ENCODE measurements at places on chromosomes 12 and 14.

DNA sequence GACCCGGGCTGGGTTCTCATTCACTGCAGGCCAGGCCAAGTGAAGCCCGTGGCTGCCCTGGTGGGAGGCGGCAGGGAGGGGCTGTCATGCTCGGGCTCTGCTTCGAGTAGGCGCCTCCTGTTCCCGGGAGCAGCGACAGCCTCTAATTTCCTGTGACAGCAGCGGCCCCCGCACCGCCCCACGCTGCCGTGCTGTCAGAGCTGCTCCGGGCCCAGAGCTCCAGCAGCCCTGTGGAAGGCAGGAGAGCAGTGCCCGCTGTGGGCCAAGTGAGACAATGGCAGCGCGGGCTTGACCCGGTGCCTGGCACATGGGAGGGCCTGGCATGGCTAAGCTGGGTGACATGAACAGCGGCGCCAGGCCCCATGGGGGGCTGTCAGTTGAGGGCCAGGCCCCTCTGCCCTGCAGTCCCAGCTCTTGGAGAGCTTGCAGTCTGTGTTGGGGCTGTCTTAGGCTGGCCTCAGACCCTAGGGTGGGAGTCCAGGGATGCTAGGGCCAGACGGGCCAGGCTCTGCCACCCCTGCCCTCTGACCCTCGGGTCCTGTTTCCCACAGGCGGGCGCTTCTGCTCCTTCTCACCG is 5.1 kb downstream of the TRMT61A start:
- DNase-seq, result no peak

GRCh38 chr14:60093606-60094005 is 1.9 kb downstream of the PCNX4 start:
- no peak for DNase-seq

DNA sequence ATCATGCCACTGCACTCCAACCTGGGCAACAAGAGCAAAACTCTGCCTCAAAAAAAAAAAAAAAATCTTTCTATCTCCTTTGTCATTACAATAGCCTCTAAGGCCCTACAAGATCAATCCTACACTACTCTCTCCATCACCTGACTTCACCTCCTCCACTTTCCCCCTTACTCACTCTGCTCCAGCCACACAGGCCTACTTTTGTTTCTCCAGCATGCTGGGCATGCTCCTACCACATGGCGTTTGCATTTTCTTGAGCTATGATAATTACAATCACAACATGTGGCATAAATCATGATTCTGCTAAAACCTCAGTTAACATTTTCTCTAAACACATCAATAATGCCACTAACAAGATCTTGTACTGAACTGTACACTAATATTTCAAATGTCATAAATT is 7.8 kb downstream of the PPP1R13B start:
- DNase-seq, result no peak

DNA sequence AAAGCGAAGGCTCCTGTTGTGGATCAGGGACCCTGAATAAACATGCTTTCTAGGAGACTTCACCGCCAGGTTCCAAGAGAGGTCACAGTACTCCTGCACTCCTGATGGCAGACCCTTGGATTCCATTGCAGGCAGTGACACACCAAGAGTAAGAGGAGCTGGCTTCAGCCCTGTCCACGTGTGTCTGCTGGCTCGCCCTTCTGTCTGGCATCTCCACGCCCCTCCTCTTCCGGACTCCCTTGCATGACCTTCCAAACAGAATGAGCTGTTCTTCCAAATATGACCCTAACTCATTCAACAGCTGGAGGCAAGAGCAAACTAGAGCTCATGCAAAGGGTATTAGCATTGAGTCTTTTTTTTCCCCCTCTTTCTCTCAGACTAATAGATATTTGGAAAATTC is 233.0 kb upstream of the PLEKHG7 start:
- DNase-seq, result no peak

GRCh38 chr14:88825503-88825902 is 1.1 kb downstream of the TTC8 start:
- peak; percentile 60 for DNase-seq

DNA sequence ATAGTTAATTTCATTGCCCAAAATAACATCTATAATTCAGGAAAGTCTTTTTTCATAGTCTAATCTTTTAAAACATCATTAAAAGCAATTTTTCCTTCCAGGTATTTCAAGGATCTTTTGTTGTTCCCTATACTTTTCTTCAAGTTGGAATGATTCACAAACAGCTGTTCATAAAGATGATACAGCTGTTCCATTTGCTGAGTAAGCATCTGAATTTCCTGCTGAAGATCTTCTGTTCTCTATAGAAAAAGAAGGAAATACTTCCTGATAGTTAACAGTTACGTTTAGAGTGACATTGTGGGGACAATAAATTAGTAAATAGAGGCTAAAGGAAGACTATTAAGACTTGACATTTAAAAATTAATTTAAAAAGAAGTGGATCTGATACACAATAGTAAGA is 30.3 kb upstream of the ESR2 start:
- DNase-seq, result no peak

- DNase-seq, result no peak
Measured at GRCh38 chr12:75447691-75448393, 32.7 kb upstream of the GLIPR1 start.

DNA sequence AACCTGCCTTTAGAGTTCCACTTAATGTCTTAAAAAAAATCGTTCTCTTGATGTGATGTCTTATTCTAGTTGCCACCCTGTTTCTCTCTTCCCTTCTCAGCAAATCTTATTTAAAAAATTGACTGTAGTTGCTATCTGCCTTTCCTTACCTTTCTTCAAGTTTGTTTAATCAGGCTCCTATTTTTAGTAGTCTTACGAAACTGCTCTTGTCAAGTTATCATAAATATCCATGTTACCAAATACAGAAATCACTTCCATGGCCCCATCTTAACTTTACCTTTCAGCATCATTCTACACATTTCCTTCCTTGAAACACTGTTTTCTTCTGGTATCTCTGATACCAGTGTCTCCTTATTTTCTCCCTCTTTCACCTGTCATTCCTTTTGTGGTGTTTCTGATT is 227.3 kb downstream of the ERC1 start:
- DNase-seq, result no peak

- DNase-seq, result no peak
Measured at GRCh38 chr12:46523863-46524770, 151.5 kb upstream of the SLC38A2 start.

GRCh38 chr12:87511371-87511770 is 517.8 kb downstream of the C12orf50 start:
- DNase-seq, result no peak

GRCh38 chr14:74712499-74713394 is at the start of the genes AREL1 and FCF1:
TSS of gene AREL1 (minus strand) at chr14:74713080. CDS start at chr14:74685615, 27,465 bp downstream.
TSS of gene FCF1 (plus strand) at chr14:74713144. CDS start at chr14:74713198, 54 bp downstream.
- DNase-seq, result no peak

DNA sequence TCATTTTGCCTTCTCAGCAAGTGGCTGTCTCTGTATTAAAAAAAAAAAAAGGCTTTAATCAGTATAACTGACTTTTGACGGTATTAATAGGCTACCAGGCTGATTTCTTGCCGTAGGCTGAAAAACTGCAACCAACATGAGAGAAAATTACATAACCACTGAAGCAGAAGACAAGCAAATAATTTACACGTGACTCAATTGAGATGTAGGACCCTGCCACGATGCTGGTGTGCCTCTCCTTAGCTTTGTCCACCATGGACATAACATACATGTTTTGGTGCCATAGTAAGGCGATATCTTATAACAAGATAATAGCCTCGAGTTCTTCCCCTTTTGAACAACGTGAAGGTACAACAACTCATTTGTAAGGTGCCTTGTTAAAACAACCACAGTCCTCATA is 88.7 kb upstream of the GRIP1 start:
- DNase-seq, result no peak

- DNase-seq, result no peak
Measured at GRCh38 chr14:36672095-36672494, 10.4 kb downstream of the PAX9 start.

- no peak for DNase-seq
Measured at GRCh38 chr14:30657606-30658163, 35.6 kb downstream of the SCFD1 start.

DNA sequence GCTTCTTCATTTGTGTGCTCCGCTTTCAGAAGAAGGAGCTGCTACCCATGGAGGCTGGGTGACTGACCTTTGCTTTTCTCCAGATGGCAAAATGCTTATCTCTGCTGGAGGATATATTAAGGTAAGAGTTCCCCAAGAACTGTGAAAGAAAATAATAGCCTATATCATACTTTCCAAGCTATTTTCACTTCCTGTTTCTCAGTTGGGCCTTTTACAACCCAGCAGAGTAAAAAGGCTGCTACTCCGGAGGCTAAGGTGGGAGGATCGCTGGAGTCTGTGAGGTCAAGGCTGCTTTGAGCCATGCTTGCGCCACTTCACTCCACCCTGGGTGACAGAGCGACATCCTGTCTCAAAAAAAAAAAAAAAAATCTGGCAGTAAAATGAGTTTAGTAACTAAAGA is 82.1 kb downstream of the APAF1 start:
- DNase-seq, result no peak

DNA sequence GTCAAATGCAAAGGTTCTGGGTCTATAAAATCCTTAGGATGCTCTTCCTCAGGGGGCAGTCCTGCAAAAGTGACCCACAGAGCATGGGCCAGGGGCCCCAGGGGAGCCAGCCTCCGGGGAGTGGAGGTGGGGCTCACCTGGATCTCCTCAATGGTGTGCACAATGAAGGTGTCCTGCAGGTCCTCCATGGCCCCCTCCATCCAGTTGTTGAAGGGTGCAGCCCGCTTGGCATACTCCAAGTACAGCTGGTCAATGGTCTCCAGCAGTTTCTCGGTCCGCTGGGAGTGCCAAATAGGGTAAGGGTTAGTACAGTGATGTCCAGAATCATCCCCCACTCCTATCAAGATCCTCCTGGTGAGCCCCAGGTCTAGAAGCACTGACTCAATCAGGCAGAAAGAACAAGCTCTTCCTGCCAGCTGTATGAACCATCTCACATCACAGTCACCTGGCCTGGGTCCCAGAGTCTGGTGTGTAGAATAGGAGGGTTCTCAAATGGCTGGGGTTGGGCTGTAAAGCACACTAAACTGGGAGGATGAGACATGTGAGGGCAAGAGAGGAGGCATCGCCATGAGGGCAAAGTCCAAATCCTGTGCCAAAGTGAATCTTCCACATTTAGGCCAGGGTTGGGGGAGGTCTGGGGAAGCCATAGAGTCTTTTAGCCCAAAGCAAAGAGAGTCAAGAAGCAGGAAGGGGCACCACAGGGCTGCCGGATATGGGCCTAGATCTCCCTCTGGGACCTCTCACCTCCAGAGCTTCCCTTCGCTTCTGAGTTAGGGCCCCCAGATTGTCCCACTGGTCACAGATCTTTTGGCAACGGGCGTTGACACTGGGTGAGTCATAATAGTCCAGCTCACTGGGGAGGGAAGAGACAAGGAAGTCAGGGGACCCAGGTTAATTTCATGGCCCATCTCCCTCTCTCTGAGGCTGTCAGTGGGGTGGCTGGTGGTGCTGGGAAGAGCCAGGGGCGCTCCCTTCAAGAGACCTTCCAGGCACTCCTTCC is 91.5 kb upstream of the ZFP36L1 start:
- DNase-seq, result no peak

- no peak for DNase-seq
Measured at GRCh38 chr14:74140374-74140850, 55.7 kb downstream of the LIN52 start.

- no peak for DNase-seq
Measured at GRCh38 chr14:81246461-81247270, 25.9 kb upstream of the GTF2A1 start.

DNA sequence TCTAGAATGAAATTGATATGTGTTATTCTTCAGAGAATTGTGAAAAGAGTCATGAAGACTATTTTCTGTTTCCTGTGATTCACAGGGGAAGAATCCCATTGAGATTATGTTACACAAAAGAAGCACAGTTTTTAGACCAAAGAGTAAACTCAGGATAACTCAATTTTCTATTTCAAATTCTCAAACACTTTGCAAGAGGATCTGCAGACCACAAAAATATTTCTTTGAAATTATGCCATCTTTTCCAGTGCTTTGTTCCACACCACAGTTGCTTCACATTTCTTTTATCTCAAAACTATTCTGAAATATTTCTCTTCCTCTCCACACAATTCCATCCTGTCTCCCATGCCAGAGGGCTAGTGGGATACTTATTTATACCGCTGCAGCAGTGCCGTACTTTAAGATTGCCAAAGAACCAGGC is 188.9 kb upstream of the FOXG1 start:
- no peak for DNase-seq

DNA sequence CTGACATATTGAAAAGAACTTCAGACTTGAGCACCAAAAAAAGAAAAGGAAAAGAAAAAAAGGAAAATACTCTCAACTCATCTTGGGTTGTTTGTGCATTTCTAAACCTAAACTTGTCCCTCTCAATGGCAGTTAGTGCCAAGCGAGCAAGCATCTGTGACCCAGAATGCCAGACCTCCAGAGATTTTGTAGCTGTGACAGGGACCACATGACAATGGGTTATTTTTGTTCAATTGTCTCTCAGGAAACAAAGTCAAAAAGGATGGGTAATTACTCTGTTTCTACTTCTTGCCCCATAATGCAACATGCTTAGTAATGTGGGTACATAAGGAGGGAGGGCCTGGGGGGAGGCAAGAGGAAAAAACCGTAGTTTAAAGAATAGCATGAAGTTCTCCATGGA is 285.7 kb upstream of the RTL1 start:
- no peak for DNase-seq

DNA sequence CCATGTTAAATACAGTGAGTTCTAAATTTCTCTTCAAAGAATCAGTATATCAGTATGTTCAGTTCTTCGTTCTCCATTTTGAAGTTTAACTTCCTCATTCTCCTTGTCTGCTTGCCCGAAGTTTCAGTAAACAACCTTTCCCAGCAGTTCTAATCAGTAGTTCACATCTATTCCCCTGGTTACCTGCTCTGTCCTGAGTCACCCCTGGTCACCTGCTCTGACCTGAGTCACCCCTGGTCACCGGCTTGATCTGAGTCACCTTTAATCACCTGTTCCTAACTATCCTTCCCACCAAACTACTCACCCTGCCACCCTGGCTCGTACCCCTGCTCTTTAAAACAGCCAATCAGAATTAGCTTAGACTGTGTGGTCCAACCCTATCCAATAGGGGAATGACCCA is 9.4 kb upstream of the OR10G3 start:
- no peak for DNase-seq

DNA sequence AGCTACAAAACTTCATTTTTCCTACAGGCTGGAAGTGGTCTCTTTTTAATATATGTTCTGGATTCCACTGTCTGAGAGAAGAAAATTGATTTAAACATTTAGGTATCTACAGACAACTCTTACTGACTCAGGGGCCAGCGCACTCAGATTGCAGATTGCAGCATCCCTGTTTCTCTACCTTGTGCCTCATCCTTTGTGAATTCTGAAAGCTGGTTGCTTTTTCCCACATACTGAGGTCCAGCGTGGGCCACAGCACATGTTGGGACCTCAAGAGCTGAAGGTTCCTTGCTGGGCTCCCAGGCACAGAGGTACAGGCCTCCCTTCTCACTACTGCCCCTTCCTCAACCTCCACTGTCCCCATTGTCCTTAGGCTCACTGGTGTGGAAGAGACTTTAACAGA is 101.7 kb upstream of the CCDC175 start:
- no peak for DNase-seq

- no peak for DNase-seq
Measured at GRCh38 chr12:76274420-76275083, 73.7 kb downstream of the BBS10 start.

DNA sequence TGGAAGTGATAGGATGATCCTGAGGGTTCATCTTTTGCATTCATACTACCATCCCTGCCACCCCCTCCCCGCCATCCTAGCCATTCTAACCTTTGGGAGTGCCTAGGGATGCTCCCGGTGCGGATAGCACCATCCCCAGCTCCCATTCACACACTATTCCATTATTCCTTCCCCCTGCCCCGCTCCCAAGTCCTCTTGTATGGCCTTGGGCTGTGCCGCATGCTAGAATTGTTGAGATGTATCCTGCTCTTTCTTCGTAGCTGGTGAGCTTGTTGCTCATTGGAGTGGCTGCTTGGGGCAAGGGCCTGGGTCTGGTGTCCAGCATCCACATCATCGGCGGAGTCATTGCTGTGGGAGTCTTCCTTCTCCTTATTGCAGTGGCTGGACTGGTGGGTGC is 644 bp downstream of the TSPAN31 start:
- DNase-seq, result no peak
